ENCODE measurements at places on chromosomes 3 and 15. TPM values are rescaled to one million over a fixed set of nuclear protein-coding genes. Genes with fewer than 3 reads are reported as not detected.

- DNase-seq: peak; percentile 41
Measured at GRCh38 chr3:133038089-133038730, at the start of gene TMEM108. Gene TMEM108 (plus strand): TSS chr3:133038391.

GRCh38 chr3:146625186-146625775, 20.1 kb upstream of the PLSCR5 start:
- peak; percentile 45 for DNase-seq

The SLC9A9 gene
- 3.8 TPM for total RNA-seq

DNA sequence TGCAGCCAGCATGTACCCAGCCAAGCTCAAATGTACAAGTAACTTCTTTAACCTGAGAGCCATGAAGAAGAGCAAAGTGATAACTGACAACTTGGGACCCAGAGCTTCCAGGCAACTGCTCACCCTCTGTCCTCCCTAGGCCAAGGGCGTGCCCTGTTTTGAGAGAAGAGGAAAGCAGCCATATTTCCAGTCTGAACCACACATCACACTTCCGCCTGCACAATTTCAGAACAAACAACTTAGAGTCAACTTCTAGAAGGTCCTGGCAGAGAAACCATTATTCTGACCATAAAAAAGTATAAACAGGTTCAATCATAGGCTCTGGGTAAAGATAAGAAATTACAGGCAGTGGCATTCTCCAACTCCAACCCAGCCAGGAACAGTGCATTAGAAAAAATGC, 50.1 kb downstream of the ITGB5 start:
- DNase-seq: peak; percentile 44

DNA sequence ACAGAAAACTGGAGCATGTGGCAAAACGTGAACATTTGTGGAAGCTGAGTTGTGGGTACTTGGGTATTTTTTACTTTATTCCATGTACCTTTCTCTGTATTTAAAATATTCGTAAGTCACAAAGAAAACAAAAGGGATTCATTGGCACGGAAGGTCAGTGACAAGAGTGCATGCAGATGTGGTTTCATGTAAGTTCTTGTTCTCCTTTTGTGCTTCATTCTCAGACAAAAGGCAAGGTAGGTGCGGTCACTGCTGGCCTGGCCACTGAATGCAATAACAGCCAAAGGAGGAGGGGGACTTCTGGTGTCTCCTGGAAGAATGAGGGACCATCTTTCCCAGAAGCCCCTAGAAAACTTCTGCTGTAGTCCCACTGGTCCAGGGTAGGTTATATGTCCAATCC, 200.0 kb upstream of the TOPAZ1 start:
- no peak for DNase-seq

GRCh38 chr15:29533647-29534046, 264.0 kb upstream of the NSMCE3 start:
- DNase-seq: no peak

DNA sequence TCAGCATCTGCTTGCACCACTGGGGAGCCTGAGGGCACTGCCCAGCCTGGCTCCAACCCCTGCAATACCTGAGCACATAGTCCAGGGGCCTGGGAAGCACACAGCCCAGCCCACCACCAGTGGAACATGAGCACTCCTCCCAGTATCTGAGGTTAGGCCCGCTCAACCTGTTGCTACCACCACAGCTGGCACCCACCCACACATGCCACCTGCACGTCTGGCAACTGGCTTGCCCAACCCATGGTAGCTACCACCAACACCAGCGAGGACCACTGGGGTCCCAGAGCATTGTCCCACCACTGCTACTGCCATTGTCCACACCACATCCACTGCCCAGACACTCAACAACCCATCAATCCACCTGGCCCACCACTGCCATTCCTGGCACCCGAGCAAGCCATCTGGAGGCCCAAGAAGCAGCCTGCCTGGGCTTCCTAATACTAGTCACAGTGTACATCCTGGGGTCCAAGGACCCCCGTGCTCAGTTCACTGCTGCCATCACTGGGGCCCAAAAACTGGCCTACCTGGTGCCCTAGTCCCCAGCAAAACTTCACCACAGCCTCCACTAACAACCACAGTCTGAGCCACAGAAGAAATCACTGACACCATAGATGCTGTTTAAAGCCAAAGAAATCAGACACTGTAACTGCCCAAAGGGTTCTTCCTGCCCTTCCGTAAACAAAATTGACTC, 62.1 kb upstream of the TBC1D23 start:
- no peak for DNase-seq
